ENCODE measurements at places on chromosomes 11 and 22. TPM values are rescaled to one million over a fixed set of nuclear protein-coding genes. Genes with fewer than 3 reads are reported as not detected.
A peak's percentile ranks its signal among the peaks of the same experiment; 100 is the strongest.

- DNase-seq = no peak
These were observed 2.9 kb upstream of the SLC6A5 start for GRCh38 chr11:20596205-20597153.

The TRIM49 gene
- not detected for total RNA-seq

The FOLR2 gene
- not detected for total RNA-seq

The C22orf31 gene
- total RNA-seq = not detected

GRCh38 chr11:24457985-24458384 lies 38.9 kb upstream of the LUZP2 start:
- DNase-seq = no peak

GRCh38 chr11:115504276-115505158 lies at the start of gene CADM1:
CADM1 (minus strand) TSS chr11:115504415.
- DNase-seq = peak; percentile 57

The OR6A2 gene
- total RNA-seq = not detected

GRCh38 chr11:102936864-102937509 lies 18.5 kb downstream of the MMP13 start:
- DNase-seq = no peak

The PPP6R3 gene
- total RNA-seq = 124 TPM

DNA sequence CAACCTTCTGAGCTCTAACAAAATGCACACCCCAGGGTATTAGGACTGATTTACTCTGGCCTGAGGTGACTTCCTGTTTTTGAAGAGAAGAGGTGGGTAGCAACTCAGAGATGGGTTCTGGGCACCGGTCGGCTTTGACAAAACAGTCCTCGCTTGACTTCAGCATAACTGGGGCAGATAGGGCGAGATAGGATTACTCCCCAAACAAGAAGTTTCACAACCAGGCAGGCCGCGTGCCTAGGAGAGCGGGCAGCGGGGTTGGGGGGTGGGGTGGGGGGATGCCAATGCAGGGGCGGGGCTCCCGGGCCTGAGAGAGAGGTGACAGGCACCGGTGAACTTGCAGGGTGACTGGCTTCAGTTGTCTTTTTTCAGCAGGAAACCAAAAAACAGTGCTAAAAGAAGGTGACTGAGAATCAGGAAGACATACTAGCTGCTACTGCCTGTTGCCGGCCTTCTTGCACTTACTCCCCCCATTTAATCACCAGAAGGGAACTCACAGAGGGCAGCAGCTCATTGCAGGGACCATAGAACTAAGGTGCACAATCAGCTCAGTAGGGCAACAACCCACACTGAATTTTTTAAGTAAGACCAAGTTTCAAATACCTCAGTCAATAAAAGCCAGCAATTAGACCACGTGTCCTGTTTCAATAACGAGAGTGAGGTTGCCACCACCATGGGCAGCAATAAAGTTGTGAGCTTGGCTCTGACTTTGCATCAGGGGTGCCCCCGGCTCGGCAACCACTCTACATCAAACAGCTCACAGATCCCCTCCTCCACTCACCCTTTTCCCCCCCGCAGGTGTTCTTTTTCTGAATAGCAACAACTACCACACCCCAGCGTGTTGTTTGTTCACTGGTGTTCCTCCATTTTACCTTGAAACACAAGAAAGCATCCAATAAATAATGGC lies 37.2 kb upstream of the ETS1 start:
- peak; percentile 56 for DNase-seq

- DNase-seq = no peak
These were observed 96.9 kb downstream of the FAM76B start for GRCh38 chr11:95692526-95693260.

GRCh38 chr22:37887584-37888378 lies 18.3 kb upstream of the MICALL1 start:
- no peak for DNase-seq

The NECTIN1 gene
- 0.30 TPM for total RNA-seq

DNA sequence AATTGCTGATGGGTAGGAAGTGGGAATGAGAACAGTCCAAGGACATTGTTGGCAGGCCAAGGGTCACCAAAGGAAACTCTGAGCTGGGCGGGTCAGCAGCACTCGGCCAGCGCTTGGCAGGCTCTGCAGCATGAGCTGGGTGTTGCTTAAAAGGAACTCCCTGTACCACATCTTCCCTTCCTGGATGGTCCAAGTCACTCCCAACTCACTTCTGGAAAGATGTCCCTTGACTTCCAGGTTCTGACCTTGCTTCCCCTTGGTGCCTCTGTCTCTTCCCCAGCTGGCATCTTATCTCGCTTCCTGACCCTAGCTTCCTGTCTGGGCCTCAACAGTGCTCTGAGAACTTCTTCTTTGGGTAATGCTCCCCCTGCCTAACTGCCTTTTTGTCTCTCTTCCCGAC lies 24.8 kb upstream of the SWAP70 start:
- no peak for DNase-seq

DNA sequence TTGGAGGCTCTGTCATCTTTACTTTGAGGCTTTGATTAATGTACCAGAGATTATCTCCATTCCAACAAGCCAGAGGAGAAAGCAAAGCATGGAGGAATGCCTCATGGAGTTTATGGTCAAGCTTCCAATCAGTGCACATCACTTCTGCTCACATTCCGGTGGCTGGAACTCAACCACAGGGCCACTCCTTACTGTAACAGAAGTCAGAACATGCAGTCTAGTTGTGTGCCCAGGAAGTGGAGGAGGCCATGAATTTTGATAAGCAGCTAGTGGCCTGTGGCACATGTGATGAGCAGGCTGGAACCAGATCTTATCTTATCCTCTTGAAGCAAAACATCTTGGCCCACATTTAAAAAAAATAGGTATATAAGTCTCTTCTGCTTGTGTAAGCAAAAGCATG lies 258.9 kb upstream of the ARHGAP20 start:
- DNase-seq = no peak

GRCh38 chr11:112831969-112832766 lies 129.1 kb upstream of the NCAM1 start:
- DNase-seq = no peak

The RNF141 gene
- 10.3 TPM for total RNA-seq

DNA sequence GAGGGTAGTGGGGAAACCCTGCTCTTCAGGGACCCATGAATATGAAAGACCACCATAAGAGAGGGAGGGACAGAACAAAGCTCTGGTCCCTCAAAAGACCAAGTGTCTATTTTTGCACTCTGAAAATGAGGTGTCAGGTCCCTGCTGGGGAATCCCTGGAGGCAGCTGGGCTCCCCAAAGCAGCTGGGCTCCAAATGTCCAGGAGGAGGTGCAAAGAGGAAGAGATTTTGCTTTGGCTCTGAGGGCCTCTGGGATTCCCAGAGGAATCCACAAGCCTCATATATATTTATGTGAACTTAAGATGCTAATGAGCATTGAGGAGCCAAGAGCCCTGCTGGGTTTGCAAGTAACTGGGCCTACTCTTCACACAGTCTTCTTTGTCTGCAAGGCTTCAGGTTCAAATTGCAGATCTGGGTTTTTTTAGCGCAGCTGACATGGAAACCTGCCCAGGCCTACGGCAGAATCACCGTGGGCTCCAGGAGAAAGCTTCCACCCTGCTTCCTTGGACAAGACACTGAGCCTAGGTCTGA lies 26.0 kb downstream of the CLMP start:
- DNase-seq = no peak

DNA sequence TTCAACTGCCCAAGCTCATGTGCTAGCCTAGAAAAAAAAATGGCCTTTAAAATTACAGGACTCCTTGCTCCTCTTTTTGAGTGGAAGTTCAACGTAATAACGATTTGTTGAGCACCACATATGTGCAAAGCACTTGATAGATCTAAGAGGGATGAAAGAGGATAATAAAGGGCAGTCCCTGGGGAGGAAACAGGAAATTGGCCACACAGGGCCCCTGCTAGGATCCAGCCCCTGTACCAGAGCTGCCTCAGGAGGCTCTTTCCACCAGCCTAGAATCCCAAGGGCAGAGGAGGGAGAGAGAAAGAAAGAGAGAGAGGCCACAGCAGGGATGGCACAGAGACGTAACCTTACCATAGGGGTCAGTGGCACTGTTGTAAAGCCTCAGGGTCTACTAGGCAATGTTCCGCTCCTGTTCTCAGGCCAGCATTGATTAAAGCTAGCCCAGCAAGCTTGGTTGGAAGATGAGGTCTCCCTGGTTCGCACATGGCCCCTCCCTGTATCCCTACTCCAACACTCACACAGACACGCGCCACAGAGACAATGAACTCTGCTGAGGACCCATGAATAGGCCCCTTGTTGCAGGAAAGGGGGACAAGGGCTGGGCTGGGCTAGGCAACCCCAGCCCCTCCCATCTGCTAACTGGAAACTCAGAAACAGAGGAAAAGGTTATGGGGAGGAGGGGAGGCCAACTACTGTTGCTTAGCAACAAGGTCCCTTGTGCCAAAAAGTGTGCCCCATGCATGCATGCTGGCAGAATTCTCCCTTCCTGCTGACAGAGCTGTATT lies at the start of gene TMPRSS5:
Gene TMPRSS5, minus strand, starts transcription at position 438 of the 785 bp plus-strand sequence. Its CDS starts 84 bp downstream, at position 354.
- DNase-seq = no peak

DNA sequence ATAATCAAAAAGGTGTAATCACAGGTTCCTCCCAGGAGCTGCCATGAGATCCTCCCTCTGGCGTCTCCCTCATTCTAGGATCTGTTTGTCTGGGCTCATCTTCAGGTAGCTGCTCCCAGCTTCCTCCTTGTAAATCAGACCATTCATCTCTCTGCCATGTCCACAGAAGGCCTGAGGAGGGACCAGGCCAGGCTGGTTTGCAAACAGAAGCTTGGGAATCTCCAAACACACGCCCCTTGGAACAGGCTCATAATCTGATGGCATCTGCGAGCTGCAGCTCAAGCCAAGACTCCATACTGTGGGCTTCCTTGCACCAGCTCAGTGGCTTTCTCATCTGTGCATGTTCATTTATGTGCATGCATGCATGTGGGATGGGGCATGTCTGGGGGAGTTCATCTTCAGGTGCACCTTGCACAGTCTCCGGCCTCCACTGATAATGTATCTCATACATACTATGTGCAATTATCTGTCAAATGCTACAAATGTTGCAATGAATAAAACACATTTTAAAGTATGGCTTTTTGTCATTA lies 134.9 kb downstream of the NXPE2 start:
- DNase-seq = no peak

The GUCY1A2 gene
- not detected for total RNA-seq
